CD4-positive, alpha-beta T cell treated with Interleukin-10 for 1 hour (primary cell): ENCODE measurements at places on chromosomes 3 and 15.
A peak's percentile ranks its signal among the peaks of the same experiment; 100 is the strongest.

DNA sequence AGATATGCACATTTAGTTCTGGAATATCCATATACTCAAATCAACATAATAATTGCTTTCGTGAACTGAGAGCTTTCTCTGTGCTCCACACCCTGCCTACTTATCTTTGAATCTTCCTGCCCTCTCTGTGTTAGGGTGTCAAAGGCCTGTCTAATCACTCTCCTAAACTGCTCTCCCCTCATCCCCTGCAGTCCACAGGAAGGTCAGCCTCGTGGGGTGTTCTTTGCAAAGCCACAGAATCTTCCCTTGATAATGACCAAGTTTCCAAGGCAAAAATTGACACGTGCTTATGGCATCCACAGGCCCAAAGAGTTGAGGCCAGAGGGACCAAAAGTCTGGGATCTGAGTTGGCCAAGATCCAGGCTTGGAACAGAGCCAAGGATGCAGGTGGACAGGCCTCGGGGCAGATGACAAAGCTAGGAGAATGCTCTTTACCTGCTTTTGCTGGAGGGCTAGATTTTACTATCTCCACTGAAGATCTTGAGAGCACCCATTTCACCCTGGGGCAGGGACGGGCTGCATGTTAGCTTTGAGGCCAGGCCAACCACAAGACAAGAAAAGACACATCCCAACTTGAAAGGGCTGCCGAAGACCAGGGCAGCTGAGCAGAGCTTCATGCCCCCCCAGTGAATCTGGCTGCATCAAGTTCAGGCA, 20.4 kb downstream of the BHLHE40 start:
- no peak for DNase-seq

DNA sequence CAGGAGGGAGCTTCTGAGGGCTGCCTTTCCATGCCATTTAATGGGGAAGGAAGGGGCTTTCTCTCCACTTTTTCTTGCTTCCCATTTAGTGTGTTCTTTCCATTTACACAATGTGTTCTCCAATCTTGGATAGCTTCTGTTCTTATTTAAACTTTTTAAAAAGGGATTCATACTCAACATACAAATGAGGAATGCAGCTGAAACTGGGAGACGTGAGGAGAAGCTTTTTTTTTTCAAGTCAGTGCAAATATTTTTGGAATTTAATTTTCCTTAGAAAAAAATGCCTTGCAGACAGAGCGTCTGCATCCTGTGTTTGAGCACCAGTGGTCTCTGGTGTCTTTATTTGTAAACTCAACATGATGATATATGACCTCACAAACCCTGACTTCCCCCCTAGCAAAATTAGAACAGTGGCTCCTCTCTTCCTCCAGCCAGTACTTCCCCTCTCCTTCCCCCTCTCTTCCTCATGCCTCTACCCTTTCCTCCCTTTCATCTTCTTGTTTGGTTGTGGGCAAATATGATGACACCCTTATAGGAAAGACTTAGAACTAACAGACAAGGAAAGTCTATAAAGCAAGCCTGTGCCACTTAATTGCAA, 48.1 kb upstream of the PCSK6 start:
- DNase-seq = no peak

DNA sequence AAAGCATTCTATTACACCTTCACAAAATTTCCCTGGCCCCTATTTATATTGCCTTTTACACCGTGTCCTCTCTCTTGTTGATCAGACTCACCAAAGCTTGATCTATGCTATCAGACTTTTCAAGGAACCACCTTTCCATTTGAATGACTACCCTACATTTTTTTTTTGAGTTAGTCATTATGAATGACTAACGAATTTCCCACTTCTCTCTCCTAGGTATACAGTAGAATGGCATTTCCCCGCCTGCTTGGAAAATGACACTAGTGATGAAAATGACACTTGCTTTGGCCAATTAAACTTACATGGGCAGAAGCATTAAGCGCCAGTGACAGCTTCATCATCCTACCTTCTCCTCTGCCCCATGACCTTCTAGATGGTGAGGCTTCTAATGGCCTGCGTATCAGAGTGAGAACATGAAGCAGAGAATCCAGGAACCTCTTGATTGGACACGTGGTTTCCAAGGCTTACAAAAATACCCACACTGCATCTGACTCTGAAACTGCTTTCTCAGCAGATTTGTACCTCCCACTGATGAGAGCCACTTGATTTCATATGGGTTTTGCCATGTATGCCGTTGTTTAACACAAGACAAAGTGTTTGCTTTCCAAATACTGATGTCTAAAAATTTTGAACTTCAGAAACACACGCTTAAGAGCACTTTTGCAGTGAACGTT, 370.5 kb downstream of the CTNNB1 start:
- no peak for DNase-seq

- DNase-seq = no peak
These were observed 220.6 kb upstream of the SGO1 start for GRCh38 chr3:20406611-20407011.

- DNase-seq = peak; percentile 25
These were observed 30.6 kb downstream of the CRTAP start for GRCh38 chr3:33144433-33144832.

- no peak for DNase-seq
These were observed 897.6 kb upstream of the NR2F2 start for GRCh38 chr15:95432878-95433405.

GRCh38 chr15:58870451-58870850, 63.0 kb downstream of the SLTM start:
- DNase-seq = no peak

DNA sequence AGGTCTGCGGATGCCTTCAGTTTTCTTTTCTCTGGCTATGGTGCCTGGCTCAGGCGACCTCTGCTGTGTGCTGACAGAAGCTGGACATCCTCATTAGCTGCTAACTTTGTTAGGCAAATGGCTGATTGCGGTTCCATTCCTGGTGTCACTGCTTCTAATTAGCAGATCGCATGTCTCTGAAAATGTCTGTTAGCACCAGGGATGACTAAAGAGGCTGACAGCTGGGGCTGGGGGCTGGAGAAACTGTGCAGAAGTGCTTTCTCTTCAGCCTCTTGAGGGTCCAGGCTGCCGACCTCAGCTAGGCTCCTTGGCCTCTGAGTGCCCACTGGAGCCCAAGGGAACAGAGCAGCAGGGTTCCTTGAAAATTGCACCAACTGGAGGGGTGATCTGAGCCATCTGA, 39.3 kb downstream of the CHCHD6 start:
- DNase-seq = no peak

DNA sequence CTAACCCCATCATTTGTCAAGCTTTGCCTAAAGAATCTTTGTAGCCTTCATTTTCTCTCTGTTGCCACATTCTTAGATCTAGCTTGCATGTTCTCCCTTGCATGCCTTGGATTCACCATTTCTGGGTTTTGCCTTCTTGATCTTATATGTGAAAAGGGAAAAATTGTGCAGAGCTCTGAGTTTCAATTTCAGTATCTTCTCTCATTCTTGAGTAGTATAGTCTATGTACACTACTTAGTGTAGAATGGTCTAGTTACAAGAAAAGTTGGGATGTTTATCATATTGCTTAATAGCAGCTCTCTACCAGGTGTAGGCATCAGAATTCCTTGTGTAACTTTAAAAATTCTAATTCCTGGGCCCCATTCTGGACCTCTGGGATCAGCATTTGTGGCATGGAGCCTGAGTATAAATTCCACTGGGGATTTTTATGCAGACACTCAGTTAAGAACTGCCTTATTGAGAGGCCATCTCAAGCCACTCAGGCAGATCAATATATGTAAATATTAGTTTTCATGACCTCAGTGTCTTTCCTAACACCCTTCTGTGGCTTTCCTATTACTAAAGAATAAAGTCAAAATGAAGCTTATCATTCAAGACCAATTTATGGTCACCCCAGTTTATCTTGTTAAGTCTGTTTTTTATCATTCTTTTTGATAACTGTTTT, 23.4 kb downstream of the GTF2E1 start:
- no peak for DNase-seq

DNA sequence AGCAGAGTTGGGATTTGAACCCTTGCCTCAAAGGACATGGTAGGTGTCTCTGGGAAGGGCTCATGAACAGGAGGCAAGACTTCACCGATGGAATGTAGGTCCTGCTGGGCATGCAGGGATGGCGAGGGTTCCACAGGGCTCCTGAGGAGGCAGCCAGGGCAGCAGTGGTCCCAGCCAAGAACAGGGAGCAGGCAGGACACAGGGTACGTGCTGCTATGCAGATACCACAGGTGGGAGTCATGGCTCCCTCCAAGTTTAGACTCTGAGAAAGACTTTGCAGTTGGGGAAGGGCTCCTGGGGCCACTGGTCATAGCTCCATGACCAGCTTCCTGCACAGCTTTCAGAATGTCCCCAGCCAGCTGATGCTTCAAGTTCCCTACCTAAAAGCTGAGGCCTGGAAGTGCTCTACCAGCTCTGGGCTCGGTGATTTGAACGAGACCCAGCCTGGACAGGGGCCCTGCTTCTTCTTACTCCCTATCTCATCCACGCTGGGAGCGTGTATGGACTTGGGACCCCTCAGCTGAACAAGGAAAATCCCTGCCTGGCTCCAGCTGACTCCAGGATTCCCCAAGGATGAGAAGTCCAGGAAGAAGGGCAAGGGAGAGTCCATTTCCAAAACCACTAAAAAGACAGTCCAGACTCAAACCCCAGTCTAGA, 747 bp downstream of the MYL3 start:
- no peak for DNase-seq

- DNase-seq = no peak
These were observed 73.0 kb downstream of the COL8A1 start for GRCh38 chr3:99711351-99711750.

GRCh38 chr3:153397794-153398193, 235.8 kb downstream of the RAP2B start:
- no peak for DNase-seq

DNA sequence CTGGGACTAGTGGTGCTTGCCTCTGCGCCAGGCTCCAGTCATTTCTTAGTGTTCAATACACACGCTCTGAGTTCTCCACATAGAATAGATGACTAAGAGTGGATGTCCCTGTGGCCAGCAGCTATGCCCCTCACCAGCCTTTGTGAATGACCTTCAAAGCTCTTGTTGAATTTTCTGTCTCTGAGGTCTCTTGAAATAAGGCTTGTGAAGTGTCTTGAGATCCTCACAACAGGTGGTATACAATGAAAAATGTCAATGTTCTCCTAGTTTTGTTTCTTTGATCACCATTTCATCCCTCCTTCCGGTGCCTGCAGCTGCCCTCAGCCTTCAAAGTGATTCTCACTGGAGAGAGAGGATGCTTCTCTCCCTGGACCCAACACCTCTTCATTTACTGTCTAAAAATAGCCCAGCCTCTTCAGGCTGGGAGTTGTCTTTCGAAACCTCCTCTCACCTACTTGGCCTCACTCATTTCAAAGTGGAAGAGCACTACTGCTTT, 5.4 kb downstream of the MAPKBP1 start:
- DNase-seq = no peak

DNA sequence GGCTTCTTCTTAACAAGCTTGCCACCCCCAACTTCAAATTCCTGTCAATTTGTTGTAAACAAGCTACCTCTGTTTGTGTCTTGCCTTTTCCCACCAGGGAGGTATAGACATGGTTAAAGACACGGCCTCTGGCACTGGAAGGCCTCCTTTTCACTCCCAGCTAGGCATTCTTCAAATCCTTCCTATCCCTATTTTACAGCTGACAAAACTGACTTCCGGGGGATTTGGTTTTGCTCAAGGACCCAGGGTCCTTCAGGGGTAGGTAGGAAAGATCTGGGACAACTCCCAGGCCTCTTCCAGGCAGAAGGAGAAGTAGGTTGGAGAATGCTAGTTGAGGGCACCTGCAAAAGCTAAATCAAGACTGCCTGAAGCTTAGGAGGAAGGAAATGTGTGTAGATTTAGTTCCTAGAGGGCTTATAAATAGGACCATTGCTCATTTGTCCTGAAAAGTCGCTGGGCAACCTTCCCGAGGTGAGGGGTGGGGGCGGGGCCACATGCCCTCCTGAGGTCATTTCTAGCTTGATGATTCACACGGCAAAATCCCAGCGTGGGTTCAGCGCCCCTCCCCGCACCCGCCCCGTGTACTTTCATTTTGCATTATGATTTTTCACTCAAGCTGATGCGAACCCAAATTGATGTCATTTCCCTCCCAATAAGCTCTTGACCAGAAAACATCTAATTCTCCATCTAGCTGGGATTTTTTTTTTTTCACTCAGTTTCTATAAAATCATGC, 365.5 kb downstream of the SHQ1 start:
- peak; percentile 69 for DNase-seq

DNA sequence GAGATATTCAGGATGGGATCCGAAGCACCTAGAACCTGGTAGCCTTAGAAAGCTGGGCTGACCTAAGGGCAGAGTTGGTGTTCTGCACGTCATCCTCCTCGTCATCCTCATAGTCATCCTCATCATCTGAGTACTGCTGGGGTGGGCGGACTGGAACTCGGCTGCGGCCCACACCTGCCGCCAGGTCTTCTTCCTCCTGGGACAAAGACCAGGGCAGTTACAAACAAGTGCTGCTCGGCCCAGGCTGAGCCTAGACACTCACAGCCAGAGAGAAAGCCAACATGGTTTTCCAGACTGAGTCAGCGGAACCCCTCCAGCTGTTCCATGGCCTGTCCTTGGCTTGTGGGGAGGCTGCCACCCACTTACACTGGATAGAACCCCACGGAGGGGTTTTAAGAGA, 40.5 kb downstream of the SEMA3G start:
- no peak for DNase-seq

DNA sequence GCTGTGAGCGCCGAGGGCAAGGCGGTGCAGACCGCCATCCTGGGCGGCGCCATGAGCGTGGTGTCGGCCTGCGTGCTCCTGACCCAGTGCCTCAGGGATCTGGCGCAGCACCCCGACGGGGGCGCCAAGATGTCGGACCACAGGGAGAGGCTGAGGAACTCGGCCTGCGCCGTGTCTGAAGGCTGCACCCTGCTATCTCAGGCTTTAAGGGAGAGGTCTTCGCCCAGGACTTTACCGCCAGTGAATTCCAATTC, 2.3 kb downstream of the TLNRD1 start:
- DNase-seq = no peak
